ENCODE measurements at places on chromosomes 11 and 22.

GRCh38 chr11:12273618-12273995 is 103.8 kb upstream of the PARVA start:
- no peak for DNase-seq

- DNase-seq = no peak
Measured at GRCh38 chr11:118912742-118913410, 12.8 kb downstream of the BCL9L start.

DNA sequence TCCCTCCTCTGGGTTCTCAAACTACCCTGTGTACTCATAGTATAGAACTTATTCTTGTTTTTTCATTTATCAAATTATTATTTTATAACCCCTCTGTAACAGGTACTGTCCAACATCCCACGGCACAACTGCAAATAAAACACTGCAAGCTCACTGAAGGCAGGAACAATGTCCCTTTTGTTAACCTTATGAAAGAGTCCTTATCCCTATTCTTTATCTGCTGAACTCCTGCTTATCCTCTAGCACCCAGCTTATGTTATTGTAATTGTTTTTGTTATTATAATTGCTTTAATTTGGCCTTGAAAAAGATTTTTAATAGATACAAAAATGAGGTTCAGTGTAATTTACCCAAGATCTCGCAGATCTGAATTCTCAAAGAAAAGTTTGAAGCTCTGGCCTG is 130.4 kb downstream of the MSANTD4 start:
- peak; percentile 2 for DNase-seq

- DNase-seq = no peak
Measured at GRCh38 chr11:61059260-61059752, 43.0 kb upstream of the CD5 start.

DNA sequence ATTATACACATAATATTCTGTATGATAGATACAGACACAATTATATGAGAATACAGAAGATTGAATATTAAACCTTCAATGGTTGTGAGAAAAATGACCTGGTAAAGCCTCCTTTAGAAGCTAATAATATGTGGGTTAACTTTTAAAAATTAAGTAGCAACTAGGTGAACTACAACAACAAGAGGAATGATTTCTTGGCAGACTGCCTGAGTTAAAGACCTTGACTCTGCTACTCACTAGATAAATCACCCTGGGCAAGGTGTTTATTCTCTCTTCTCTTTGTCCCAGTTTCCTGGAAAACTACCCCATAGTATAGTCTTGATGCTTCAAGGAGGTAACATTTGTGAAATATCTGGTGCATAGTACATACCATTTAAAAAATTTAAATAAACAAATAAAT is 519.6 kb upstream of the TENM4 start:
- no peak for DNase-seq

DNA sequence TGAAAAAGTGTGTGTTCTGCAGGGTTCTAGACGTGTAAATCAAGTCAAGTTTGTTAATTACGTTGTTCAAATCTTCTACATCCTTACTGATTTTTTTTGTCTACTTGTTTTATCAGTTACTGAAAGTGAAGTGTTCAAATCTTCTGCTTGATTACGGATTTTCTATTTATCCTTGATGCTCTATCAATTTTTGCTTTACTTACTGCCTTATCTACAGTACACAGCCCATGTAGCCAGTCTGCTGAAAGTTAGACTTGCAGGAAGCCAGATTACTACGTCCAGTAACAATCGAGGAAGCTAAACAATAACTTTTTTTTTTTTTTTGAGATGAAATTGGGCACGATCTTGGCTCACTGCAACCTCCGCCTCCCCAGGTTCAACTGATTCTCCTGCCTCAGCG is 15.6 kb upstream of the C11orf24 start:
- DNase-seq = no peak
